Mesothelial cell of epicardium (in vitro differentiated cells): ENCODE measurements at places on chromosomes 4 and X. TPM values are rescaled to one million over a fixed set of nuclear protein-coding genes. Genes with fewer than 3 reads are reported as not detected.

The NAP1L3 gene
- 25.0 to 26.0 TPM (median 25.4 TPM) in 3 replicates for total RNA-seq

The ARHGEF38 gene
- 0.22 to 0.69 TPM (median 0.36 TPM) in 3 replicates for total RNA-seq

The HSFX4 gene
- not detected in 3 replicates for total RNA-seq

The UGT2B15 gene
- 0.11 TPM in 1 of 3 replicates, not detected in the others for total RNA-seq

The DGKK gene
- 0.04 to 0.07 TPM (median 0.05 TPM) in 3 replicates for total RNA-seq

The TRPC3 gene
- 0.18 to 0.34 TPM (median 0.29 TPM) in 3 replicates for total RNA-seq

The CTAG1B gene
- not detected in 3 replicates for total RNA-seq

The APBB2 gene
- total RNA-seq, result 56.6 to 63.5 TPM (median 63.2 TPM) in 3 replicates

The SERTM2 gene
- 3.6 to 3.8 TPM (median 3.7 TPM) in 3 replicates for total RNA-seq
